ENCODE measurements at places on chromosomes 11 and 22. TPM values are rescaled to one million over a fixed set of nuclear protein-coding genes. Genes with fewer than 3 reads are reported as not detected.

DNA sequence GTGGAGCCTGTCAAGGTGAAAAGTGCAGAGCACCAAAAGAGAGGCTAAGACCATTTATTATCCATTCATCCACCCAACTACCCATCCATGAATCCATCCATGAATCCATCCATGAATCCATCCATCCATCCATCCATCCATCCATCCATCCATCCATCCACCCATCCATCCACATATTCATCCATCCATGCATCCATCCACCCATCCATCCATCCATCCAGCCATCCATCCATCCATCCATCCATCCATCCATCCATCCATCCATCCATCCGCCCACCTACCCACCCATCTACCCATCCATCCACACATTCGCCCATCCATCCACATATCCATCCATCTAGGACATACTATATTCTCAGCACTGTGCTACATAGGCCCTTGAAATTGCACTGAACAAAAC is 68.0 kb downstream of the SYN3 start:
- DNase-seq, result no peak

DNA sequence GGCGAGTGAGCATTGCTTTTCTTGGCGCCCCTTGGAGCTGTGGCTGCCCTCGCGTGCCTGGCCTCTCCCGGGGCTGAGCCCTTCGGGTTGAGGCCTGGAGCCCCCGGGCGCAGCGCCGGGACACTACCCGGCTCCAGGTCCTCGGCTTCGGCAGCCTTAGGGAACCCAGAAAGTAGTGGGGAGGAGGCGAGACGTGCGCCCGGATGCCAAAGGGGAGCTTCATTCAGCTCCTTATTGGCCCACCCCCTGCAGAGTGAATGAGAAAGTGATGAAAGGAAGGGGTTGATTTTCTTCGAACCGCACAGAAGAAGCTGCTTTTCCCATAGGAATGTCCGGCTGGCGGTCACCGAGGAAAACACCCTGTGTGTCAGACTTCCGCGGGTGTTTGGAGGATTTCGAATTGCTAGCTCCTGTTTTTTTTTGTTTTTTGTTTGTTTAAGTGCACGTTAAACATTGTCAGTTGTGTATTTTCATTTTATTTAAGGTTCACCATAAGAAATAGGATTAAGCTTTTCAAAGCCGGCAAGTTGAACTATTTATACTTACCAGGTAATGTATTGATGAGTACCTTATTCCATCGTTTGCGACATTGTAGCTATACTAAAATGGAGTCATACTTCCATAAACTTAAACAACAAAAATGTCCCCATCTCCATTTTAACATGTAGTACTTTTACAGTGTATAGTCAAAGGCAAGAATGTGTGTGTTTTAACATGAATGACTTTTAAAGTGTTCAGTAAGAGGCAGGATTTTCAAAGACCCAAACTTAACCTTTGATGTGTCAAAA is 841 bp upstream of the EIF4G2 start:
- DNase-seq, result peak; percentile 74

KRTAP5-8 gene
- total RNA-seq, result 0.35 TPM

GRCh38 chr11:83863272-83863671 is 577.1 kb upstream of the CCDC90B start:
- no peak for DNase-seq

DNA sequence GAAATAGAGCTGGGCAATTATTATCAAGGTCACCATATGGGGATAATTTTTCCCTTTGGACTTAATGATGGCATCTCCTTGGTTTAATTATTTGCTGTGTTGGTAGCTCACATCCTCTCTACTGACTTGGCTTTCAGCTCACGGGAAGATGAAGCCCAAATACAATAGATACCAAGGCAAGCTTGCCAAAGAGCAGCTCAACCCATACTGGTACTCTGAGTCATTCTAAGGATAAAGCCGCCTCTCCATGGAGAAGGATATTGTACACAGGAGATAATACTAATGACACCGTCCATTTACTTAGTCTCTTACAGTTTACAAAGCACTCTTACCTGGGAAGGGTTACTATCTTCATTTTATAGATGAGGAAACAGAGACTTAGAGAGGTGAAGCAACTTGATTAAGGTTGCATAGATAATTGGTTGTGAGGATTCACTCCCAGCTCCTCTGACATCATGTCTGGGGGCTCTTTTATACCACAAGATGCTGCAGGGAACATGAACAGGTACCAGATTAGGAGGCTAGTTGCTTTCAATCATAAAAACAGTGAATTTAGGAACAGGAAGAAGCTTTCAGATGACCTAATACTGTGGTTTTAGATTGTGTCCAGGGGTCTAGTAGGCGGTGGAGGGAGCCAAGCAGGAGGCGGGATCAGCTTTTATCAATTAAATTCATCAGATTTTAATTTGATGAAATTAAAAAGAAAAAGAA is 48.3 kb upstream of the PICALM start:
- no peak for DNase-seq

DNA sequence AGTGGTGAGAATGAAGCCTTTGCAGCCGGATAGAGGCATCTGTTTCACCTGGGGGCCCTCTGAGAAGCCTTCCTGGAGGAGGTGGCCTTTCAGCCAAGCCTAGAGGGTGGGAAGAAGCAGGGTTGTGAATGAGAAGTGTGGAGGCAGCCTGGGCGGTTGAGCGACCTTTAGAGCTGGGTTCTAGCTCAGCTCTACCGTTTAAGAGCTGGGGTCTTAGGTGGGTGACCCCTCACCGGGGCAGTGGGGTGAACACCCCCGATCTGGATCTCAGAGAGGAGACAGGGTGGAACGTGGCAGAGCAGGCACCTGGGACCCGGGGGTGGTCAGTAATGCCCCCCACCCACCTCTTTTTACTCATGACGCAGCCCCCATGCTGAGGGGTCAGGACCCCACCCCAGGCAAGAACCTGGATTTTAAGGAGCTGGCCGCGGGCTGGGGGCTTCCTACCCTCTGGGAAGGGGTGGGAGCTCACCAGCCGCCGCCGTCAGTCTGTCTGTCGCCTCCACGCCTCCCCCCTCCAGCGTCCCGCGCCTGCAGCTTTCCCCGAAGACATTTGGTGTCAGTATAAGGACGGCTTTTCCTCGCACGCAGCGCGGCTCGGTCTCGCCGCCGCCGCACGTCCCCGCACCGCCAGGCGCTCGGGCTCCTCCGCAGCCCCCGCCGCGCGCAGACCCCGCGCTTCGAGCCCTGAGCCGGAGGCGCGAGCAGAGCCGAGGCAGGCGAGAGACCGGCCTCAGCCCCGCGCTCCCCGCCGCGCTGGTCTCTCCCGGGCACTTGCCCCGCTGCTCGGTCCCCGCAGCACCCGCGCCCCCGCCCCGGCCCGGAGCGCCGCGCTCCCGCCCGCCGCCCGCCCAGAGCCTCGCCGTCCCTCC is 13.3 kb upstream of the CACNA1I start:
- peak; percentile 12 for DNase-seq

DNA sequence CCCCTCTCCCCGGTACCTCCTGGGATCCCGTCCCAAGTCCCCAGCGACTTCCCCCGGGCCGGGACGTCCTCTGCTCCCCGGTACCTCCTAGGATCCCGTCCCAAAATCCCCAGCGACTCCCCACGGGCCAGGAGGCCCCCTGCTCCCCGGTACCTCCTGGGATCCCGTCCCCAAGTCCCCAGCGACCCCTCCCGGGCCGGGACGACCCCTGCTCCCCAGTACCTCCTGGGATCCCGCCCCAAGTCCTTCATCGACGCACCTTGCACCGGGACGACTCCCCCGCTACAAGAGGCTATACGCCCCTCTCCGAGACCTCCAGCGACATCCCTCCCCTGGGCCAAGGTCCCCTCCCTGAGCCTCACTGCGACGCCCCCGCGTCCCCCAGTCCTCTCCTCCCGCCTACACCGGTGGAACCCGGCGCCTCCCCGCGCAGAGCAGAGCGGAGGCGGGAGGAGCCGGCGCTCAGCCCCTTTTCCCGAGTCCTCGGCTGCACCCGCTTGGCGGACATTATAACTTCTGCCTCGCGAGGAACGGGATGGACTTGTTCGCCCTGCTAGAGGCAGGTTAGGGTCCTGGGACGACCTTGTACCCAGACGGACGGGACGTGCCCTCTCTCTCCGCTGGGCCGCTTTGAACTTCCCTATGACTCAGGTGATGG is 912 bp downstream of the KREMEN1 start:
- DNase-seq, result peak; percentile 72

DNA sequence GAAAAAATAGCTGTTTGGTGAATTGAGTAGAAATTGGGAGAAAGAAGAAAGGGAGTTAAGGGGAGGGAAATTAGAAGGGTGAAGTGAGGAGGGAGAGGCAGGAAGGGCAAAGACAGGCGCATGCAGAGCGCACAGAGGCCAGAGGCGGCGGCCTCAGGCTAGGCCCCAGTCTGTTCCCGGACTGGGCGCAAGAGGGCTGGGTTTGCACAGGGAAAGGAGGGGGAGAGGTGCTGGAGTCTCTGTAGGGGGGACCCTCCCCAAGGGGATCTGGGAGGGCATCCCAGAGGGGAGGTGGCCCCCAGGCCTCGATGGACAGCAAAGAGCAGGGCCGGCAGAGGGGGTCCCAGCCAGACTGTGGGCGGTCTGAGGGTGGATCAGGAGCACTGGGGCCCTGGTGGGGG is 1.3 kb upstream of the FLRT1 start:
- no peak for DNase-seq

- peak; percentile 91 for DNase-seq
Observed at GRCh38 chr11:65419772-65420481, 2.7 kb upstream of the NEAT1 start.

PNPLA5 gene
- total RNA-seq, result not detected

CYP2D6 gene
- 3.8 TPM for total RNA-seq

- no peak for DNase-seq
Observed at GRCh38 chr11:10898003-10898762, 40.3 kb upstream of the ZBED5 start.

DNA sequence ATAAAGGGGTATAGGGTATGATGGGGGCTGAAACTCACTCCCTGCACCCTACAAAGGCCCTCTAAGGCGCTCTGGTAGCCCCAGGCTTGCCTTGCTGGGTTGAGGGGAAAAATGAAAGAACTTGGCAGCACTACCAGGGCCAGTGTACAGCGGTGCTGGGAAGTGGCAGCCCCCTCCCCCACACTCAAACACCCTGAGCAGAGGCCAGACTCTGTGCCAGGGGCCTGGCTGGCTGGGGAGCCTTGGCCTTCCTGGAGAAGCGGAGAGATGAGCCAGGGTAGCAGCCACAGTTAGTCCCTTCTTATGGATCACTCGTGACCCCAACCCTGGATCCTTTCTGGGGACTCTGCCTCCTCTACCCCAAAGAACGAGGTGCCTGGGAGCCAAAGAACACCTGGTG is 2.7 kb downstream of the TMEM134 start:
- no peak for DNase-seq

DNA sequence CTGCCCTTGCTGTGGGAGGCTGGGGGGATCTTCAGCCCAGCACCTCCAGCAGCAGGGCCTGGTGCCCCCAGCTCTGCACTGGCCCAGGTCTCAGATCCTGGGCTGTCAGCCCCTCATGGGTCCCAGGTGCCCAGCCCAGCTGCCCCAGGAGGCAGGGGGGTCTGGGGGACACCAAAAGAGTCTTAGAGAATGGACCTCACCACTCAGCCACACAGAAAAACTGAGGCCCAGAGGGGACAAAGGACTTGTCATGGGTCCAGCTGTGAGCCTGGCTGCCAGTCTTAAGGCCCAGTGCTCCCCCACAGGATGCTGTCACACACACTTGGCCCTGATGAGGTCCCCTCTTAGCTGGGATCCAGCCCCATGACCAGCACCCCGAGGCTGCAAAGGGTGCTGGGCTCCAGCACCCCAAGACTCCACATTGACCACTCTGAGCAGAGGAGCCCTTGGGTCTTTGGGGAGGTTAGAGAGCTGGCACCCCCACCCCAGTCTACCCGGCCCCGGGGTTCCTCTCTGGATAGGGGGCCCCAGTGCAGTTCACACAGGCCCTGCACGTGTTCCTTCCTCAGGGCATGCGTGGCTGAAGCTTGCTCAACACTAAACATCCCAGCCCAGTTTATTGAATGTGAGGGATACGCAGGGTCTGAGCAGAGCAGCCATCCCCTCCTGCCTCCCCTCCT is 54.4 kb downstream of the IGLL5 start:
- DNase-seq, result no peak

DNA sequence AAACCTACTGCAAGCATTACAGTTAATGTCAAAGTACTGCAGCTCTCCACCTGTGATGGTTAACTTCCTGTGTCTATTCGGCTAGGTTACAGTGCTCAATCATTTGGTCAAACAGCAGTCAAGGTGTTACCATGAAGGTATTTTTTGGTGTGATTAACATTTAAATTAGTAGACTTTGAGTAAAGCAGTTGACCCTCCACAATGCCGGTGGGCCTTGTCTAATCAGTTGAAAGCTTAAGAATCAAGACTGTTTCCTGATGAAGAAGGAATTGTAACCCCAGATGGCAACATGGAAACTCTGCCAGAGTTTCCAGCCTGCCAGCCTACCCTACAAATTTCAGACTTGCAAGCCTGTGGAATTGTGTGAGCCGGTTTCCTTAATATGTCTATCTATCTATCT is 683.9 kb downstream of the BRD1 start:
- no peak for DNase-seq

OR8G1 gene
- total RNA-seq, result not detected

- DNase-seq, result no peak
Observed at GRCh38 chr11:15519911-15520310, 405.2 kb downstream of the INSC start.

DNA sequence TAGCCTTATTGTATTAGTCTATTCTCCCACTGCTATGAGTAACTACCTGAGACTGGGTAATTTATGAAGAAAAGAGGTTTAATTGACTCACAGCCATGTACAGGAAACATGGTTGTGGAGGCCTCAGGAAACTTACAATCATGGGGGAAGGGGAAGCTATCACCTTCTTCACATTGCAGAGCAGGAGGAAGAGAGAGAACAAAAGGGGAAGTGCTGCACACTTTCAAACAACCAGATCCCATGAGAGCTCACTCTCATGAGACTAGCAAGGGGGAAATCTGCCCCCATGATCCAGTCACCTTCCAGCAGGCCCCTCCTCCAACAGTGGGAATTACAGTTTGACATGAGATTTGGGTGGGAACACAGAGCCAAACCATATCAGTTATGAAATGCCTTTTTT is 179.4 kb downstream of the ARHGAP42 start:
- DNase-seq, result no peak

PAX6 gene
- 0.63 TPM for total RNA-seq

PYGM gene
- 2.0 TPM for total RNA-seq

CCDC188 gene
- 0.98 TPM for total RNA-seq

GRCh38 chr11:69035150-69035945 is 13.4 kb upstream of the TPCN2 start:
- DNase-seq, result no peak

All from mucosa of descending colon (tissue), 3 donors.